Activated naive CD8-positive, alpha-beta T cell treated with anti-CD3 and anti-CD28 coated beads, Interleukin-2, amount 50 U/mL, for 16 hours (primary cell): ENCODE measurements at places on chromosomes 5 and 9.
A peak's percentile ranks its signal among the peaks of the same experiment; 100 is the strongest.

DNA sequence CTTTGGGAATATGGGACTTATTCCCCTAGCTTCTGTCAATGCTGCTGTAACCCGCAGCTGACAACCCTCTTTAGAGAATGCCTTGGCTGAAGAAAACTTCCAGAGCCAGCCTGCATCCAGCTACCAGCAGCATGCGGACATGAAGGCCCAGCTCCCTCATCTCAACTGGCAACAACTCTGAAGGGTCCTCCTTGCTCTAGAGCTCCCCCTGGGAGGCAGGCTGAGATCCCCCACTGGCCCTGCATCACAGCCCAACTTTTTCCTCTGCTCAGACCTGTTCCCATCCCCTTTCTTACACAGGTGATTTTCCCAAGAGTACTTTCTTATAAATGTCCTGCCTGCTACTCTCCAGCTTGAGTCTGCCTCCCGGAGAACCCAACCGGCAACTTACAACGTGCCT, 18.7 kb upstream of the WNT8A start:
- no peak for DNase-seq

- DNase-seq = no peak
These were observed 36.3 kb upstream of the PSD2 start for GRCh38 chr5:139759219-139759721.

- no peak for DNase-seq
These were observed 72.6 kb downstream of the VAV2 start for GRCh38 chr9:133919253-133920115.

- no peak for DNase-seq
These were observed 19.2 kb upstream of the FGFR4 start for GRCh38 chr5:177067503-177067902.

GRCh38 chr9:93084471-93084881, 11.5 kb upstream of the CARD19 start:
- no peak for DNase-seq

GRCh38 chr9:132679946-132680625, 9.8 kb downstream of the GTF3C4 start:
- DNase-seq = no peak

DNA sequence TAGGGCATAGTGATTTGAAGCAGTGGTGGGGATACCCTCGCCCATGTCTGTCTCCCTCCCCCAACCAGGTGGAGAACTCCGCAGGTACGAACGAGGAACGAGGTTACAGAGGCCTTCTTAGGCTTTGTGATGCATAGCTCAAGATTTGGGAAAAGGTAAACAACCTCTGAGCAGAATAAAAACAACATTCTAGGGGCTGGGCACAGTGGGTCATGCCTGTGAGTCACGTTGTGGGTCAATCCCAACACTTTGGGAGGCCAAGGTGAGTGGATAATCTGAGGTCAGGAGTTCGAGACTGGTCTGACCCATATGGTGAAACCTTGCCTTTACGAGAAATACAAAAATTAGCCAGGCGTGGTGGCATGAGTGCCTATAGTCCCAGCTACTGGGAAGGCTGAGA, 3.6 kb upstream of the LCP2 start:
- DNase-seq = no peak

GRCh38 chr5:89560696-89561095, 677.7 kb upstream of the MEF2C start:
- DNase-seq = no peak

DNA sequence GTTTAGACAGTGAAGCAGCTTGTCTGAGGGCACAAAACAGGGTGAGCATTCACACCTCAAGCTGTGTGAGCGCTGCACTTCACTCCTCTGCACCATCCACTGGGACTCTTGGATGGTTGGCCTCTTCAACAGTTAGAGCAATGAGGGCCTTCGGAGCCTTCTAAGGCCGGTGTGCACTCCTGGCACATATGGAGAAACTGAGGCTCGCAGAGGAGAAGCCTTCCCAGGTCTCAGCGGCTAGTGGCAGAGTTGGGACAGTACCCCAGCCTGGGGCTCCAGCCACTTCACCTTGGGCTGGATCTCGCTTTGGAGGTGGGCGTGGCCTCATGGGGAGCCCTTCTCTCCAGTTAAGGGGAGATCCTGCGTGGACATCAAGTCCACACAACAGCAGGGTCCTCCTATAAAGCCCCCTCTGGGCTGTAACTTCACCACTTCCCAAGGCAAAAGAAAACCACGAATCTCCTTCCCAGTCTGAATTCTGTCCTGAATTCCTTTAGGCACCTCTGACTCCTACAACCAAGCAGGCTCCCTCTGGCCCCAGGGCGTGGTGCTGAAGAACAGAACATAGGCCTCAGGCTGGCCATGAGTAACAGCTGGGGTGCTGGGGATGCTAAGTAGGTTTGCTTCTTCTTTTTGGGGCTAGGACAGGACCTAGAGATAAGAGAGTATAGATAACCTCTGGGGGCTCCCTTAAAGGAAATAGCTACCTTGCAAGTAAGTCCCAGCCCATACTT, 30.5 kb upstream of the CSF1R start:
- no peak for DNase-seq

DNA sequence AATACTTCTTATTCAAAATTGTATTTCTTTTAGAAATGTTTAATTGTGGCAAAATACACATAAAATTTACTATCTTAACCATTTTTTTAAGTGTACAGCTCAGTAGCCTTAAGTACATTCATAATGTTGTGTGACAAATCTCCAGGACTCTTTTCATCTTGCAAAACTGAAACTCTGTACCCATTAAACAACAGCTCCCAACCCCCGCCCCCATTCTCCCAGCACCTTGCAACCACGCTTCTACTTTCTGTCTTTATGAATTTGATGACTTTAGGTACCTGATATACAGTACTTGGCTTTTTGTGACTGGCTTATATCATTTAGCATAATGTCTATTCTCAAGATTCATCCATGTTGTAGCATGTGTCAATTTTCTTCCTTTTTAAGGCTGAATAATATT, 2.8 kb upstream of the IL5 start:
- no peak for DNase-seq

- DNase-seq = no peak
These were observed 9.3 kb downstream of the SH3RF2 start for GRCh38 chr5:145945620-145946111.

DNA sequence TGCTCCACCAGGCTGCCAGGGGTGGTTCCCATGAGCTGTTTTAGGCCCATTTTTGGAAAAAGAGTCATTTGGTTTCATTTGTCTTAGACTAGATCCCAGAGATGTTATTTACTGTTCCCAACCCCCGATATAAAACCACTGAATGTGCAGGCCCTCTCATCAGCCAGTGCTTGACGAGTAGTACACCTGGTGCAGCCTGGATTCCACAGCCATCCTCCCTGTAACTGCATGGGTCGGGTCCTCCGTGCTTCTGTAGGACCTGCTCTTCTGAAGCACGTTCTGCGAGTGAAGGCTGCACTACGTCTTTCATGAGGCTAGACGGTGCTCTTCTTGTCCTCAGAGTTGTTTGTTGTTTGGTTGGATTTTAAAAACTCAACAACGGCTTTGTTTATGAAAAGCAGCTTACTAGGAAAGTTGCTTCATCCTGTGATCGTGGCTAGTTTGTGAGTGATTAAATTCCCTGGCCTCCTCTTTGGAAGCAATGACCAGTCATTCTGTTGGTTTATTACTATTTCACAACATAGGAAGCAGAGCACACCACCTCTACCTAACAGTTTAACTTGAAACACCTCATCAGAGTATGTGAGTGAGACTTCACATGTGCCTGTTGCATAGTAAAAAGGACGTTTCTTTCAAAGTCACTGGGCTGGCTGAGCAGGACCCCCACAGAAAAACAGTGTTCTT, 135.2 kb downstream of the AOPEP start:
- no peak for DNase-seq

GRCh38 chr5:145246961-145247744, 588.0 kb downstream of the PRELID2 start:
- DNase-seq = no peak

- no peak for DNase-seq
These were observed 107.9 kb downstream of the PHF2 start for GRCh38 chr9:93684161-93684765.

GRCh38 chr9:14936491-14936890, 26.3 kb upstream of the FREM1 start:
- no peak for DNase-seq

GRCh38 chr5:42108468-42108867, 183.4 kb downstream of the FBXO4 start:
- DNase-seq = no peak

DNA sequence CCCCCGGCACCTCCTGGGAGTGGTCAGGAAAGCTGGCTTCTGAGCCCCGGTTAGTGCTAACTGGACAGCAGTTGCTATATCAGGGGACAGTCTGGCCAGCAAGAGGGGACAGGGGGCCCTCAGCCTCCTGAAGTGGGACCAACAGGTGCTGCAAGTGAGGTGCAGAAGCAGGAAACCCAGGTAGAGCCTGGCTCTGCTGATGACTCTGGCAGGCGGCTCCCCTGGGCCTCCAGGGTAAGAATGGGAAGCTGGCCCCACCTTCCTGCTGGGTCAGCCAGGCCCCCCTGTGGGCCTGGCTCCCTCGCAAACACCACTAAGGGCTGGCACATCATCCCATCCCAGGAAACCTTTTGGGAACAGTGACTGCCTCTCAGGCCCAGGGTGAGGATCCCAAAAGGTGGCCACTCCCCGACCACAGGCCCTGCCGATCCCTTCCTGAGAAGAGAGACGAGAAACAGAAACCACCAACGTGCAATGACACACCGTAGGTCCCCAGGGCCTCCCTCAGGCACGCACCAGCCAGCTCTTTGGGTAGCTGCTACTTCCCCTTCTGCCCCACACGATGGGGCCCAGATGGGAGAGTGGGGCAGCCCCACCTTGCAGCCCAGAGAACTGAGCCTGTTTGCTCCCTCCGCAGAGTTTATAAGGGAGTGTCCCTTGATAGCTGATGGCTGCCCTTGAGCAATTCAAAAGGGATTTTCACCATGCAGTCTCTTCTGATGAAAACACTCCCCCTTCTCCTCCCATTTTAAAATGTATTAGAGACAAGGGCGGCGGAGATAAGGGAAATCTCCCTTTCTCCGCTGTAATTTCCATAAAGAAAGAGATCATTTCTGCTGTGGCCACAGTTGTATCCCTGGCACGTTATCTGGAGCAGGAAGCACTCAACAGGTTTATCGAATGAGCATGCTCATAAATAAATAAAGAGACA, 76.8 kb downstream of the STK10 start:
- peak; percentile 64 for DNase-seq

DNA sequence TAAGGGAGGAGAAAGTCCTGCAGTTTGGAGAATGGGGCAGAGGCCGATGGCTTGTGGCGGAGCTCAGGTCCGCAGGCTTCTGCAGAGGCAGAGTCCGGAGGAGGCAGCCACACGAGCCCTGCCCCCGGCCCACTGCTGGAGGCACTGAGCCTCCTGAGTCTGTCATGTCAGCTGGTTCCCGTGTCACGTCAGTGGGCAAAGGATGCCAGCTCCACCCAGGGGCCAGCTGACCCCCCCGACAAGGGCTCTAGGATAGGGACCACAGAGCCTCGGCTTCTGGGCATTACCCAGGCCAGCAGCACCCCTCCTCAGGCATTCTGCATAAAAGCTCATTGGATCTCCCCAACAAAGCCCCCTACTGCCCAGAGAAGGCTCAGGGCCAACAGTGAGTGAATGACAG, 8.5 kb downstream of the SH3PXD2B start:
- no peak for DNase-seq

GRCh38 chr5:137341831-137342230, 157.3 kb downstream of the SPOCK1 start:
- no peak for DNase-seq

GRCh38 chr5:145471026-145471425, 364.1 kb downstream of the PRELID2 start:
- no peak for DNase-seq

DNA sequence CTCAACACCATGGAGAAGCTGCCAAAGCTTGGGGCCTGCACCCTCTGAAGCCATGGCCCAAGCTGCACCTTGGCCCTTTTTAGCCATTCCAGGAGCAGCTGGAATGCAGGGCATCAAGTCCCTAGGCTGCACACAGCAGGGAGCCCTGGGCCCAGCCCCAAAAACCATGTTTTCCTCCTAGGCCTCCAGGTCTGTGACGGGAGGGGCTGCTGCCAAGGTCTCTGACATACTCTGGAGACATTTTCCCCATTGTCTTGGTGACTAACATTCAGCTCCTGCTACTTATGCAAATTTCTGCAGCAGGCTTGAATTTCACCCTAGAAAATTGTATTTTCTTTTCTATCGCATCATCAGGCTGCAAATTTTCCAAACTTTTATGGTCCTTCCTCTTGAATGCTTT, 64.6 kb downstream of the ELOVL7 start:
- no peak for DNase-seq

GRCh38 chr9:73845539-73845938, 651.6 kb upstream of the RORB start:
- no peak for DNase-seq

DNA sequence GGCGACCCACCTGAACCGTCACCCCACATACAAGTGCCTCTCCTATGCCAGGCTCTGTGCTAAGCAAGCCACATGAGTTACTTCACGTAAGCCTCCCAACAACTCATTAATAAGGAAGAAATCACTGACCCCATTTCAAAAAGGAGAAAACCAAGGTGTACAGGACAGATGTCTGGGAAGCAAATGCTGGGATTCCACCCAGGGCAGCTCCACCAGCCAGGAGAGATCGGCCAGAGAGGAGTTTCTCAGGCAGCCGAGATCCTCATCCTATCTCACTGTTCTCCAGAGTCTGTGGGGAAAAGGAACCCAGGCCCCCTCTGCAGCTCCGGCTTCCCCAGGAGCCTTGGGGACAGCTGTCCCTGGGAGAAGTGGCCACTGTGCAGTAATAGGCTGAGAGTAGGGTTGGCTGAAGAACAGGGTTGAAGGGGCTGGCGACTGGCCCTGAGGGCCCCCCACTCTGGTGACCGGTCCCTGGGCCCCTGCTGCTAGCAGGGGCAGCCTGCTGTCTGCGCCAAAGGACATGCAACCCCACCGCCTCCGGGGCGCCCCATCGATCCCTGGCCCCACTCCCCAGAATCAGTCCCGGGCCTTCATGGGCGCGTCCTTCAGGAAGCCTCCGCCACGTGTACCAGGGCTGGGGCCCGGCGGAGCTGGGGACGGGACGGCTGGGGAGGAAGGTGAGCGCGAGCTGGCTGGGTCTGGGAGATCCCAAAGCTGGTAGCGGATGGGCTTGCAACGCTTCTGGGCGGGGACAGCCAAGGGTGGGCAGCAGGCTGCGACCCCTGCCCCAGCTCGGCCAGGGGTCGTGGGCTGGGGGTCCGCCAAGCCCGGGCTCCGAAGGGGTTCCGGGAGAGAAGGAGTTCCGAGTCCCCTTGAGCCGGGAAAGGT, 44.1 kb upstream of the STXBP1 start:
- DNase-seq = no peak

- no peak for DNase-seq
These were observed 113.9 kb upstream of the BRINP1 start for GRCh38 chr9:119483153-119483552.

- DNase-seq = no peak
These were observed 11.9 kb downstream of the FAM240B start for GRCh38 chr9:38707885-38708637.

GRCh38 chr5:129963359-129963758, 59.1 kb downstream of the CHSY3 start:
- no peak for DNase-seq

- no peak for DNase-seq
These were observed 16.3 kb upstream of the PITX1 start for GRCh38 chr5:135050244-135050767.
